ENCODE measurements at places on chromosomes 6 and 20.

GRCh38 chr20:20668639-20669038 lies 43.8 kb downstream of the RALGAPA2 start:
- peak; percentile 70 for DNase-seq

DNA sequence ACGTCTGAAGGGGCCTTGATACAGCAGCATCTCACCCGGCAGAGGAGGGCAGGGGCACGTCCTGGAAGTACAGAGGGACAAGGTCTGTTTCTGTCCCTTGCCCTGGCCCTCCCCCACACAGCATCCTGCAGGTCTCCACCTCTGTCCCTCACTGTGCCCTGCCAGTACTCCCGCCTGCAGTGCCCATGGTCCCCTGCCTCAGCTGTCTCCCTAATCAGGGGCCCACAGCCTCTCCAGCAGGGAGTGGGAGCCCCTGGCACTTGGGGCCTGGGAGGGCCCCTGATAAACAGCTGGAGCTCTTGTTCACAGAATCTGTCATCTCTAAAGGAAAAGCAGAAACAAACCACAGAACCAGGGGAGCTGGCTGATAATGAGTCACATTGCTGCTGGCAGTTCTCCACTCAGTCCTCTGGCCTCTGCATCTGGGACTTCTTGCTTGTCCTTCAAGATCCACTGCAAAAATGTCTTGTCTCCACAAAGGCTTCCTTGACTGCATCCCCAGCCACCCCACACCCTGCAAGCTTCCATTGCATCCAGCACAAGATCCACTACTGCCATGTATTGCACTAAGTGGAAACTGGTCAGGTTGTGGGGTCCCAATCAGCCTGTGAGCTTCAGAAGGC lies 33.2 kb upstream of the TAF8 start:
- DNase-seq: peak; percentile 92

DNA sequence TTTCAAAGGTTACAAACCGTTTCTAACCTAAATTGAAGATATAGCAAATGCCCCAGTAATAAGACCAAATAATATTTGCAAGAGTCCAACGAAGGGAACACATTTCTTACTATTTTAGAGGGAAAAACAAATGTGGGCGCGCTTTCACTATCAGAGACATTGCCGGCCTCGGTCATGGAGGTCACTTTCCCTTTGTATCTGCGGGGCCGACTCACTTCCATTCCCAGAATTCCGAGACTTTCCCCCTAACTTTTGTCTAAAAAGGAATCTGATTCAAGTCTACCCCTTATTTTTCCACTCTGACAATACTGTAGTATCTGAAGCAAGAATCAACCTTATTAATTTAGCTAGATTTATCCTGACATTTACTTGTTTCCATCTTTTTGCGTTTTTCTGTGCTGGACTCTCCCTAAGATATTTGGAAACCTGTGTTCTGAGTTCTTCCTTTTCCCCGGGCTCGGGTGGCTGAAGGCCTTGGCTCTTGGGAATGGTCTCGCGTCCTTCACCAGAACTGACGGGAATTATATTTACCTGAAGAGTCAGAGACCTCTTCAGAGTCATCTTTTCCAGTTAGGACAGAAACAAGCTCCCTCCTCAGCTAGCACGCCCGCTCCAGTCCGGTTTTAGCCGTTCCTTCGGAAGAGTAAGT lies 71.8 kb upstream of the ZNF184 start:
- no peak for DNase-seq

DNA sequence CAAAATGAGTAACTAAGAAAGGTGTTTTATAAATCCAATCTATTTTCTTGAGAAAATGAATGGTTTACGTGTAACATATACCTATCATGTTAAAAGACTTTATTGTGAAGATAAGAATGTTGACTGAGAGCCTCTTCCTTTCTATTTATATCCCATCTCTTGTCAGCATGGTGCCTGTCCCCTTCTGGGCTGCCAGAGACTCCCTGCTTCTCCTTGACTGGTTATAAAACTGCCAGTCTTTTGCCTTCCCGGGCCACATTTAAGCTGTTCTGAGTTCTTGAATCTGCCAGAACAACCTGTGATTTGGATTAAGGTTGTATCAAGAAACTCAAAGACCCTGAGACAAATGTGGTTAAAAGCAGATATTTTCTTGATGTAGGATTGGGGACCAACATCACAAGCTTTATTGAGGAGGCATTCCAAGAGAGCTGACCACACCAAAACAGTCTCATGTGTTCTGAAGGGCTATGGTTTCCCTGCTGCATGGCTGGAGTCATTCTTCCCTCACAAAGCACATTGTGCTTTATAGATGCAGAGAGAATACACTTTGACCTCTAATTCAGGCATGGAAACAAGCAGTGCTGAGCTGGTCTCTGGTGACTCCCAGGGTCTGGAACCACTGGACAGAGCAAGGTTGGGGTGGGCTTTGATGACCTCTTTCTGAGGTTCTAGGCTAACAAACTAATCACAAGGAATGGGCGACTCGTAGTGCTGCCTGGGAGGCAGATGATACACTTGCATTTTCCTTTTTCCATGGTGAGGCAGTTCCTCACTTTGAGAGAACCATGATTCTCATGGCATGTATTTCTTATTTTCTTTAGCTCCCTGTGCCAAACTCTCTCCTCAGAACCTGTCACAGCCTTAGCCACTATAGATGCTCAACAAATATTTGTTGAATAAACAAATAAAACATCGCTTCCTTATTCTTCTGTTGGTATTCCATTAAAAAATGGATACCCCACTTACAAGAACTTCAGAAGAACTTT lies 205.0 kb upstream of the PREP start:
- DNase-seq: no peak
